ENCODE measurements at places on chromosomes 4 and X.

DNA sequence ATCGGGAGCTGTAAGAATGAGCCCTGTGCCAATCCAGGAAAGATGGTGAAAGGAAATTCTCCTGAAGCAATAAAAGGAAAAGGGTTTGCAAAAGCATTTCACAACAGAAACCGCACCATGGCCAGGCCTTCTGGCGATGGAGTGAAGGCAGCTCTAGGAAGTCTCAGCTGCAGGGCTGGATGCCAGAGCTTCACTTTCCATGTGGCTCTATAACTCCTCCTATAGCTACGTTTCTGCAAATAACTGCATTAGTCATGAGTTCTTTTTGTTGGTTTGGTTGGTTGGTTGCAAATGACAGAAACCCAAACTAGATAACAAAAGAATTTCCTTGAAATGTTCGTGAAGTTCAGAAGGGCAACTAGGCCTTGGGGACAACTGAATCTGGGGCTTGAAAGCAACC, 84.6 kb downstream of the RELL1 start:
- no peak for DNase-seq

DNA sequence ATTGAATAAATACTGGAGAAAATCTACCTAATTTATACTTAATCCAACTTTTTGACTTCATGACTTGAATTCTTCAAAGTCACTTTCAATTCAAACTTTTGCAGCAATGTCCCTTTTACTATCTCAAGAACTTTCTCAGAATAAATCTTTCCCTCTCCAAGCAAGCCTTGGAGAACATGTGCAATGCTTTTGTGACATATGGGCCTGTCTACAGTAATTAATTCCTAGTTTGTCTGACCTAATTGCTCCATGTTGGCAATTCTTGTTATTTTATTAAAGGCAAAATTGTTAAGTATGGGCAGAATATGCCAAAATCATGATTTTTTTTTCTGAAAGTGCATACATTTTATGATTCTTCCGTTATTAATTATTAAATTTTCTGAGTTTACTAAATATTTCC, 1115.3 kb downstream of the PDHA2 start:
- no peak for DNase-seq

DNA sequence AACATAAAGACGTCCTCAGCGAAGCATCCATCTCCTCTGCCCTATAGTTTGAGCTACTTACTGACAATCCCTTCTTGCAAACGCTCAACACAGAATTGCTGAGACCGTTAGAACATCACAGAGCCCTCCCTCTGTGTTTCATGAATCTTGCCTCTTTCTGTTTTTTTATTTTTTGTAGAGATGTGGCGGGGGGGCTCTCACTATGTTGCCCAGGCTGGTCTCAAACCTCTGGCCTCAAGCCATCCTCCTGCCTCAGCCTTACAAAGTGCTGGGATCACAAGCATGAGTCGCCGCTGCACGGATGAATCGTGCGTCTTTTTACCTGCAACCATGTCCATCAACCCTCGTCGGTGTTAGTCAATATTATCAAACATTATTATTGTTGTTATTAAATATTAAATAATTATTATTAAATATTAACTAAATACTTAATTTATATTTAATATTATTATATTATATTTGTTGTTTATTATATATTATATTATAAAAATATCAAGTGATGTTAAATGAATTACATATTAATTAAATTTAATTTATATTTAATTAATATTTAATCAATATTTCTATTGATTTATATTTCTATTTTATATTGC, 200.7 kb downstream of the CRLF2 start:
- DNase-seq = no peak

GRCh38 chrX:36160081-36160480, 240.5 kb downstream of the CFAP47 start:
- DNase-seq = no peak

- DNase-seq = no peak
Observed at GRCh38 chr4:101136373-101137370, 210.7 kb downstream of the PPP3CA start.

DNA sequence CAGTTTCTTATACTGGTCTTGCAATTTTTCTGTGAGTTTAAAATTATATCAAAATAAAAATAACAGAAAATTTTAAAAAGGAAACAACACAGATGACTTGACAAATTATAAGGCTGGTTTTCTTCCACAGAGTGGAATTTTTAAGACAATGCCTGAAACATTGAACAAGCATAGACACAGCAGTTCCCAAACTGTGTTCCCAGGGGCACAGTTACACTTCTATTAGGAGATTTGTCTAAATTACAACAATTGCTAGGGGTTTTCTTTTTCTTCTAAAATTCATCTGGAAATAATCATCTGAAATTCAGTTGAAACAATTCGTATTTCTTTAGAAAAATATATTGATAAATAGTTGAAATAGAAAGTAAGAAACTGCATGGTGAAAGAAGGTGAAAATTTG, 26.2 kb downstream of the PDE5A start:
- no peak for DNase-seq

- DNase-seq = no peak
Observed at GRCh38 chr4:46889410-46889809, 19.6 kb downstream of the COX7B2 start.

DNA sequence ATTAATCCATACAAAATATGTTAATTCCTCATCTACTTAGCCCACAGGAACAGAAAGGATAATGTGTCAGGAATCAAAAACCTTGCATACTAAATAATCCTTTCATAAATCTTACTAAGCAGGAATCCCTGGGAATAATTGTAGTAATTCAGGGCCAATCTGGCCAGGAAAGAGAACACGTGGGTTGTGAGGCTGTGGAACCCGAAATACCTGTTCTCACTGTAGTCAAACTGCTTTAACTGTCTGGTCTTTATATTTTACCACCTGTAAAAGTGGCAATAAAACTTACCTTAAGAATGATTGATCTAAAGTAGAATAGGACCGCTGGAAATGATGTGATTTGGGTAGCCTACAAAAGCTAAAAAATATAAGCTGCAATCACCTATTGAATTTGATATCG, 1620.9 kb downstream of the STIM2 start:
- DNase-seq = no peak

All from SK-N-DZ (cell line).